Stimulated activated CD4-positive, alpha-beta T cell treated with anti-CD3 and anti-CD28 coated beads, TNF-alpha, amount 100 ng/mL, for 1 hour (primary cell): ENCODE measurements at places on chromosomes 11 and 22.
A peak's percentile ranks its signal among the peaks of the same experiment; 100 is the strongest.

GRCh38 chr22:43346521-43346929 lies 3.4 kb upstream of the SCUBE1 start:
- peak; percentile 22 for DNase-seq

DNA sequence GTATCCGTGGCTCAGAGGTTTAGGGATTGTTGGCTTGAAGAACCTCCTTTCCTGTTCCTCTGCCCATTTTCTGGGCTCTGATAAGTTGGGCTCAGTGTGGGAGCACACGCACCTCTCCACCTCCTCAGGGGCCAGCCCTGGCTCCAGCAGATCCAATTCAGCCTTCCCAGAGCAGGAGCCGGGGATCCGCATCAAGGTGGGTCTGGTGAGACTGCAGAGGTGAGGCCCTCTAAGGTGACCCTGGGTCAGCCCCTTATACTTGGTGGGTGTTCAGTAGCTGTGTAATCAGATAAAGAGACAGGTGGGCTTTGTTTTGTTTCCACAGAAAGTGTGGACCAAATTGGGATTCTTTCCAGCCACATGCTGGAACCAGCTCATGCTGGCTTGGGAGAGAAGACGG lies 1466.0 kb downstream of the TBC1D22A start:
- no peak for DNase-seq

- no peak for DNase-seq
These were observed 57.2 kb upstream of the FAM181B start for GRCh38 chr11:82790723-82791484.

- DNase-seq: no peak
These were observed at the start of gene LARGE2 for GRCh38 chr11:45922425-45923082. LARGE2 (plus strand) TSS chr11:45922656; CDS start chr11:45922883, 227 bp downstream.

GRCh38 chr11:114678125-114679036 lies at the start of gene NXPE2:
NXPE2 (plus strand) TSS chr11:114678527; CDS start chr11:114678576, 49 bp downstream.
- DNase-seq: no peak

- no peak for DNase-seq
These were observed 9.7 kb downstream of the TUB start for GRCh38 chr11:8090756-8091155.

DNA sequence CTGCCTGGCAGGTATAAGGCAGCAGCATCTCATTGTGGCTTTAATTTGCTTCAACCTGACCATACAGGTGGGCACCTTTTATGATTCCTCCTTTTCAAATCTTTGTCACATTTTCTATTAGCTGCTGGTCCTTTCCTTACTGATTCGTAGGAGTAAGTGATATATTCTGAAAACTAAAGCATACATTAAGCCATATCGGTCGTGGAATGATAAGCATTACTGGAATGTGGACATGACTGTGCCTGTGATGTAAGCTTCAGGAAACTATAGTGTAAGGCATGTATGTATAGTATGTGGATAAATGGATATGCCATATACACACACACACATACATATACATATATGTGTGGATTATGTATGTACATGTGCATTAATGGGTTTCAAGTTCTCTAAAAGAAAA lies 20.8 kb downstream of the YPEL1 start:
- no peak for DNase-seq

DNA sequence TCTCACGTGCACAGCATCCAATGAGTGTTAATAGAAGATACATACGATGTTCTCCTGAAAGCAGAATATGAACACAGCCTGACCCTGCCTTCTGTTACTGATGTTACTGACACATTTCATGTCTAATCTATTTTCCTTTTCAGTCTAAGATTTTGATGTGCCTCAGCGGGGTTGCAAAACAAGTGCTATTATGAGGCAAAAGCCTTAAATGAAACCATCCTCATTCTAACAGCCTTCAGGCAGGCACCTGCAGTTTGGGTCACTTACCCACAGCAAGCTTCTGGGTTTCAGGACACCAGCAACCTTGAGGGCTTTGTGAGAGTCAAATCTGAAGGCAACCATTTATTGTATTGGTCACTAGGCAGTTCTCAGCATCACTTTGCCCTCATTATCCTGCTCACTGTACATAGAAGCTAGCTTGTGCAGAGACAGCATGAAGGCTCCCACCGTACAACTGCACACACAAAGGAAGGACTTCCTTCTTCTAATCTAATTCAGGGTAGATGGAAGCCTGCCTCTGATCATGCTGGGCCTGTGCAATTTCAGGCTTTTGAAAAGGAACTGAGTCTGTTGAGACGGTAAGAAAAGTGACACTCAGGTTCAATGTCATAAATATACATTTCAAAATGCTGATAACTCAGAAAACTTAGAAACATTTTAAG lies 183.2 kb upstream of the PITPNB start:
- DNase-seq: no peak

- DNase-seq: peak; percentile 91
These were observed at the start of the genes APIP and PDHX for GRCh38 chr11:34916015-34916842. APIP (minus strand) TSS chr11:34916379; CDS start chr11:34916284, 95 bp downstream. PDHX (plus strand) TSS chr11:34916618; CDS start chr11:34916656, 38 bp downstream.

DNA sequence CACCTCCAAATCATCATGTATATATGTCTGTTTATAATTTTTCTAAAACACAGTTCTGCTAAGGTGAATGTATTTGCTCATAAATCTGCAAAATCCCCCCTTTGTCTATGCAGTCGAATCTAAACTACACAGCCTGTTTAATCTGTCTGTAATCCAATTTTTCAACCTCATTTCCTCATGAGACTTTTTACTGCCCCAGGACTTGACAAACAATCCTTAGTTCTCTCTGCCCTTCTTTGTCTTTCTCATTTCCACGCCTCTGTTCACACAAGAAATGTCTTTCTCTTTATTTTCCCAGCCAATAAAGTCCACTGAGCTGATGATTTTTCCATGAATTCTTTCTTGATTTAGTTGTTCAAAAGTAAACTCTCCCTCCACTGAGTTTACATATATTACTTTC lies 1154.3 kb downstream of the FAM181B start:
- no peak for DNase-seq

DNA sequence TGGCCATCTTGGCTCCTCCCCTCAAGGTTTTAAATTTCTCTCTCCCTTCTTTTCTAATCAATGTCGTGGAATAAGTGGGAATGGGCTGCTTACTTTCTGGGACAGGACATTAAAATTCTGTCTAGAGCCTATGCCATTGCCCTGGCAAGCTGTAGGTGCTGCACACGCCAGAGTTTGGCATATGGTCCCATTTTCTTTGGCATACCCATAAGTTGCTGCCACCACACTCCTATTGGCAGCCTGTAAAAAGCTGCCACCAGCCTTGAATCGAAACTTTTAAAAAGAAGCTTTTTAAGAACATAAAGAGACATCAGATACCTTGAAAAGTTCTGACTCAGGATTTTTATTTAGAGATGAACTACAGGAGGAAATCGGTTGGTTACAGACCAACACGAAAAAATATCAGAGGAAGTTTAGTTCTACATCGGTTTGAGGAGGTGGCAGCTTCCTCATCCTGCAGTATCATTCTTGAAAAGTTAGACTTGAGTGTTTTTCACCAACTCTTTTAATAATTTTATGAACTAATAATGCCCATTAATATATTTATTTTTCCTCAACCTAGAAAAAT lies 517.8 kb upstream of the ANO5 start:
- no peak for DNase-seq
